ENCODE measurements at places on chromosomes 3 and 15.

DNA sequence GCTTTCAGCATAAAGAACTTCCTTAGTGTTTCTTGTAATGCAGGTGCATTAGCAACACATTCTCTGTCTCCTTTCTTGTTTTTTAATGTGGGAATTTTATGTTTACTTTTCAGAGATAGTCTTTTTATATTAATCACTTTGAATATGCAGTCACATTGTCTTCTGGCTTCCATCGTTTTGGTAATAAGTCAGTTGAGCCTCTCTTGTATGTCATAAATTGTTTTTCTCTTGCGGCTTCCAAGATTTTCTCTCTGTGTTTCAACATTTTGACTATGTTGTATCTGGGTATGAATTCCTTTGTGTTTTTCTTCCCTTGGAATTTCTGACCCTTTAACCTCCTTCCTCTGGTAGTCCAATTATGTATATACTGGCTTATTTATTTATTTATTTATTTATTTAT lies 25.3 kb downstream of the GABRG3 start:
- no peak for DNase-seq

GRCh38 chr3:176807938-176808337 lies 389.3 kb downstream of the TBL1XR1 start:
- DNase-seq = no peak

DNA sequence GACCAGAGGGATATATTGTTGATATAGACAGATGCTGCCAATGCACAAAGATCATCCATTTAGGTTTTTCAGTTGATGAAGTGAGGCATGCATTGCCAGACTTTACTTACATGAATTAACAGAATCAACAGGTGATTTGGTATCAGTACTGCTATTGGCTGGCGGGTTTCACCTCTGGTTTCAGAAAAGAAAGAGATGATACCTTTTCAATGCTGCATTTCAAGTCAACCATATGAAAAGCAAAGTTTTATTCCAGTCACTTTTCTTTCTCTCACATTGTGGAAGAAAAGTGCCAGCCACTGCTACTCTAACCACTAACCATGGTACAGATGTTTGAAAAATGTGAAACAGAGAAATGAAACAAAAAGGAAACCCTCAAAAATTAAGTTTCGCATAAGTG lies 289.1 kb downstream of the TIGIT start:
- no peak for DNase-seq

- DNase-seq = no peak
These were observed 73.3 kb downstream of the CSNK1G1 start for GRCh38 chr15:64282701-64283100.

- no peak for DNase-seq
These were observed 10.9 kb upstream of the PXK start for GRCh38 chr3:58321791-58322190.

- no peak for DNase-seq
These were observed 1003.9 kb upstream of the NR2F2 start for GRCh38 chr15:95326431-95327182.

GRCh38 chr15:44300572-44300971 lies 12.1 kb downstream of the GOLM2 start:
- DNase-seq = no peak

DNA sequence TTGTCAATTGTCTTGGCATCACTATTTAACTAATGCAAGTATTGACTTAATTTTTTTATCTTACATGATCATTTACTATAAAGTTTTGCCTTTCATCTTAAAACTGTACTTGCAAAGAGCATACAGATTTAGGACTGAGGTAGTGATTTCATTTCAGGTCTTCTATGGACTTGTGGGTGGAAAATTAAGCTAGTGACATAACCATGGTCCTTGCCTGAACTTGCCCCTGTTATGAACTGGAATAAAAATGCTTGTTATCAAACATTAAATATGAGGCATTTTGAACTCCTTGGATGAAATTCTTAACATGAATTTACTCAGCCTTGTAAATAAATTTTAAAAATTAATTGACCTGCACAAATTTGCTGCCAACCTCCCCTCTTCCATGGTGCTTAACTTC lies 712.0 kb downstream of the NAALADL2 start:
- DNase-seq = no peak

DNA sequence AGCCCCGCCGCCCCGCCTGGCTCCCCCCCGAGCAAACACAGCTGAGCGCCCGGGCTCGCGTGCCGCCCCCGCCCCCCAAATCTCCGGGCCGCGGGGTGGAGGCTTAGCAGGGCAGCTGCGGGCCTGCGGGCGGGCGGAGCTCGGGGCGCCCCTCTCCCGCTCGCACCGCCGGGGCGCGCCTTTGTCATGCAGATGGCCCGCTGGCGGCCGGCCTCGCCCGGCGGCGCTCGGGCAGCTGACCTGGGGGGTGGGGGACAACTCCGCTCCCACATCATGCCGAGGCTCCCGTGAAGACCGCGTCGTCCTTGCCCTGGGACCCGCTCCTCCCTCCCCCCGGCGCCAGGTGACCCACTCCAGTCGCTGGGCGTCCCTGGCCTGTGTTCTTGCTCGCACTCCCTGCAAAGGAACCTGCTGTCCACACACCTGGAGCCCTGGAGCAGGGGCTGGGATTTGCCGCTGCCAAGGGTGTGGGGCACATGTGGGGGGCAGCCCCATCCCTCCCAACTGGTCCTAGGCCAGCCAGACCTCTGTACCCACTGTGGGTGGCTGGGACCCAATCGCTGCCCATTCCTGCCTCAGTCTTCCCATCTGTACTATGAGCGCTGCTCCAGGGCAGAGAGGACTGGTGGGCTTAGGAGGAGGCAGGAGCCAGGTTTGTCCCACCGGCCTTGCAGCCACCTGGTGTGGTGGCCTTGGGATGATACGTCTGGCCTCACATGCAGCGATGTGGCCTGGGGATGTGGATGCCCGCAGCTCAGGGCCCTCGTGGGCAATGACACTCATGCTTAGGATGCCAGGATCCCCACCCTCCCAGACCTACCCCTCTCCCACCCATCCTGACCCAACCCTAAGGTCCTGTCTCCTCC lies 33.5 kb downstream of the DNAJB8 start:
- DNase-seq = no peak

GRCh38 chr3:111418391-111418790 lies 123.6 kb upstream of the CD96 start:
- DNase-seq = no peak

DNA sequence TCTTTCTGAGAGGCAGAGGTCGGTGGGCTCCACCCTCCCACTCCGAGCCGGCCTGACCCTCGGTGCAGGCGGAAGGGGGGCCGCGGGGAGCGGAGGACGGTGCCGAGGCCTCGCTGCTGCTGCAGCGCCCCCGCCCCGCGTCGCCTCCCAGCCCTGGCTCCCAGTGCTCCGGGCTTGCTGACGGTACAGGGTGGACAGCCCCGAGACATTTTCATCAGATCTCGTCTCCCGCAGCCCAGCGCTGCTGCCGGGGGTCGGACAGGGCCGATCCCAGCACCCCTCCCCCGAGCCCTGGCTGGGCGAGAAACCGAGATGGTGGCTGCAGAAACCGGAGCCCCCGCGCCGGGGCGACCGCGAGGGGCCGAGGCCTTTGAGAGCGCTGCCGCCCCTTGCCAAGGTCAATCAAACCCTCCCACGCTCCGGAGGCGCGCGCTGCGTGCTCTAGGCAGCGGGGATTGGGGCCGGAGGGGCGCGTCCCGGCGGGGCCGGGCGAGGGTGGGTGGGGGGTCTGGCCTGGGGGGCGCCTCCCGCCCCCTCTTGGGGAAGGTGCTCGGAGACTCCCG lies 42.5 kb downstream of the EPHB3 start:
- DNase-seq = no peak

- no peak for DNase-seq
These were observed 64.1 kb upstream of the MYO5C start for GRCh38 chr15:52359722-52360121.

- no peak for DNase-seq
These were observed 23.8 kb upstream of the FBLN2 start for GRCh38 chr3:13524979-13525669.

- DNase-seq = no peak
These were observed 33.5 kb downstream of the KLF13 start for GRCh38 chr15:31360158-31360561.

- DNase-seq = no peak
These were observed 48.9 kb downstream of the GLDN start for GRCh38 chr15:51390241-51390965.

- DNase-seq = no peak
These were observed 6.5 kb upstream of the GSK3B start for GRCh38 chr3:120100711-120101110.

GRCh38 chr3:9122732-9123364 lies 126.6 kb downstream of the SRGAP3 start:
- no peak for DNase-seq

DNA sequence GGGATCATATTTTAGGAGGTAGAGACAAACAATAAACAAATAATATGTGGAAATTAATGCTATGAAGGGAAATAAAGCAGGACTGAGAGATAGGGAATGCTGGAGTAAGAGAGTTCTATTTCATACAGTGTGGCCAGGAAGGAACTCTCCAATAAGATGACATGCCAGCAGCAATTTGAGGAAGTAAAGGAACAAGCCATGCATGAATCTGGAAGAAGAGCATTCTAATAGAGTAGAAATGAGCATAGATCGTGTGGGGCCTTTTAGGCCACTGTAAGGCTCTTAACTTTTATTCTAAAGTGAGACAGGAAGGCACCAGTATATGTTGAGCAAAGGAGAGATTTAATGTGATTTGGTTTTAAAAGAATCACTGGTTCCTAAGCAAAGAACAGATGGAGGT lies 126.3 kb downstream of the DMXL2 start:
- no peak for DNase-seq

GRCh38 chr3:15647611-15648167 lies 46.1 kb downstream of the BTD start:
- DNase-seq = no peak

DNA sequence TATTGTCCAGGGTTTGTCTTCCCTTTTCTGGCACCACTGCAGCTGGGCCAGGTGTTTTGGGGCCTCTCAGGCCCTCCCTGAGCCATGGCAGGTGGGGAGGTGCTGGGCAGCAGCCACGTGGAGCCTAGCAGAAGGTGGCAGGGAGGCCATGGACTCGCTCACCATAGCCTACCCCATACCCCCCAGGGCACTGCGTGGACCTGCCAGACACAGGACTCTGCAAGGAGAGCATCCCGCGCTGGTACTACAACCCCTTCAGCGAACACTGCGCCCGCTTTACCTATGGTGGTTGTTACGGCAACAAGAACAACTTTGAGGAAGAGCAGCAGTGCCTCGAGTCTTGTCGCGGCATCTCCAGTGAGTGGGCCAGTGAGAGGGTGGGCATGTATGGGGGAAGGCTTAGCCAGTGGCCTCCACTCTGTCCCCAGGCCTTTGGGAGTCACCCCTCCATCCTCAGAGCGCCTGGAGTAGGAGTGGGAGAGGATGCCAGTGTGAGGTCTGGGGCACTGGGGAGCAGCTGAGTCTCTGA lies 11.9 kb downstream of the SPINT1 start:
- no peak for DNase-seq

- peak; percentile 88 for DNase-seq
These were observed 177.1 kb upstream of the CHRNA7 start for GRCh38 chr15:31852933-31853799.

- no peak for DNase-seq
These were observed 186.1 kb downstream of the FMN1 start for GRCh38 chr15:33008284-33008995.

- DNase-seq = no peak
These were observed 18.5 kb downstream of the DENND4A start for GRCh38 chr15:65773386-65774111.

- no peak for DNase-seq
These were observed 103.2 kb downstream of the TBC1D5 start for GRCh38 chr3:17639257-17639656.

- DNase-seq = no peak
These were observed 46.7 kb downstream of the SLC9C1 start for GRCh38 chr3:112247350-112247749.

- no peak for DNase-seq
These were observed 42.3 kb downstream of the KLHL6 start for GRCh38 chr3:183513046-183513706.

- no peak for DNase-seq
These were observed 68.0 kb downstream of the COL8A1 start for GRCh38 chr3:99706410-99706809.

DNA sequence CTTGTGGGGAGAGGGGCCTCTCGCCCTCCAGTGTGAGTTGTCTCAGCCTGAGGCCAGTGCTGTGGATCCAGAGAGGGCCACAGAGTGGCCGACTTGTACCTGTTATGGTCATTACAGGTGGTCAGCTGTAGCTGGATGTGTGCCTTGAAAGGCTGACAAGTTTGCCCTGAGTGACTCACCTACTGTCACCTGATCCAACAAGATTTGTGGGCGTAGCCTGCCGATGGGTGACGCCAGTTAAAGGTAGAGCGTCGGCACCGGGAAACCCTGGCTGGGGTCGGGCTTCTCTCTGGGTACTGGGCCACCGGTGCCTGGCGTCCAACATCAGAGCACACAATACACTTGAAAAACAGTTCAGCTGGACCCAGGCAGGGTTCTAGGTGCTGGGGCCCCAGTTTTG lies 2.8 kb upstream of the ISG20 start:
- DNase-seq = no peak

GRCh38 chr3:156317462-156318074 lies 197.2 kb downstream of the KCNAB1 start:
- DNase-seq = no peak

- DNase-seq = peak; percentile 10
These were observed 291.2 kb upstream of the KCNMB2 start for GRCh38 chr3:178244733-178245709.
